ENCODE measurements at places on chromosomes 1 and 21.

DNA sequence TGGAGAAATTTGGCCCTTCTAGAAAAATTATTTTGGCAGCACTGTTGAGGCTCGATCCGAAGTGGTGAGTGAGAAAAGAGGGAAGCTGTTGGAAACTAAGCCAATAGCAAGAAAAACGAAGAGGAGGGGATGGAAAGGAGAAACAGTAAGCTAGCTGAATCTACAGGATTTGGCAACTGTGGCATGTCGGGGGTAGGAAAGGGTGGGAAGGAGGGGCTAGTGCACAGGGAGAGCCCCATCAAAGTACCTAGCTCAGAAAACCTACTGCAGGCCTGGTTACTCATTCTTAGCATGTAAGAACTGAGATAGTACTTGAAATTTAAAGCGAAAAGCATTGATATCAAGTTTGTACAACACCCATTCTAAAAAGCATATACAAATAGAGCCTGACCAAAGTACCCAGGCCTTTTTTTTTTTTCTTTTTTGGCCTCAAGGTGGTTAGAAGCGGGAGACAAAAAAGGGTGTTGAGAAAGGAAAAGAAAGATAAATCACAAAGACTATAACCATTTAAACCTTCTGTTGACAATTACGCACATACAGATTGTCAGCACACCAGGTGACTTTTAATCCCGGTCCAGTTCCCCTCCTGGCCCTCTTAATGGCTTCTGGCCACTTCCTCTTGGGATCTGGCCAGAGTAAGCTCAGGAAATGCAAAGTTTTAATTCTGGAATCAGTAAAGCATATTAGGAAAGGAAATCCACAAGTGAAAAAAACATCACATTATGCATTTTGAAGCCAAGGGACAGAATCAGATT is 50.4 kb downstream of the SLC16A1 start:
- DNase-seq: no peak

DNA sequence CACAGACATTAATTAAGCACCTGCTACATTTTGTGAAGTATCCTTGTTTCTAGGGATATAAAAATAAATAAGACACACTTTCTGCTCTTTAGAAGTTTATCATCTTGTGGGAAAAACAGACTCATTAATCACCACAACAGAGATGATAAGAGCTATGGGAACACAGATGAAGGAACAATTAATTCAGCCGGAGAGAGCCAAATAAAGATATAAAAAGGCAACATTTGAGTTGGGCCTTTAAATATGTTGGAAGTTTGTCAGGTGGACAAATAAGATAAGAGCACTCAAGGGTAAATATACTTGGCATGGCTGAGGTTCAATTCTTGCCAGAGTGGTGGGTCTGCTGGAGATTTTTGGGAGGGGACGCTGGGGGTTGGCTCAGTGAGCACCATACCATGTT is 34.2 kb upstream of the VTCN1 start:
- no peak for DNase-seq

DNA sequence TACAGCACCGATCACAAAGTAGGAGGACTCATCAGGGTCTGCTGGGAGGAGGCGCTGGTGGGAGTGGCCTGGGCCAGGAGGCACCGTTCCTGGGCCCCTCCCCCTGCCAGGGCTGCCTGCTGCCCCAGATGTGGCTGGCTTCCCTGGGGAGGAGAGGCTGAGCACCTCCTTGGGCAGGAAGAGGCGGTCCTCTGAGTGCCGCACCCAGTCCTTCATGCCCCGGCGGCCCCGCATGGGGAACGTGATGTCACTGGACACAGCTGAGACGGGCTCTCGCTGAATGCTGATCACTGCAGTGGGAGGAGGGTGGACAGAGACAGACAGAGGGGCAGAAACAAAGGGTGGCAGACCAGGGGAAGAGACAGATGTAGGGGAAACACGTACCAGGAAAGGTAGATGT is 24.8 kb downstream of the ADGRB2 start:
- no peak for DNase-seq

DNA sequence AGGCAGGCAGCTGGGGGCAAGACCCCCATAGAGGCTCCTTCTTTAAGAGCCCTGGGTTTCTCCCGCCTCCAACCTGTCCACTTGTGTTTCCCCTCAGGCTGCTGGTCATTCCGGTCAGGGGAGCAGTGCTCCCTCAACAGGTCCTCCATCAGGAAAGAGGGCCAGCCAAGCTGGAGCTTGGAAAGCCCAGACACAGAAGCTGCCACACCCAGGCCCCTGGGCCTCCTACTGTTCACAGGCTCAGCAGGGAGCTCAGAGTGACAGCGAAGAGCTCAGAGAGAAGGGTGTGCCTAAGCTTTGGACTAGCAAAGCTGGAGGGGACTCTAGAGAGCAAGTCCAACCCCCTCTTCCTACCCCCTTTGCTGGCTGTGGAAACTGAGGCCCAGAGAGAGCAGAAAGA is 10.3 kb upstream of the CDCP2 start:
- no peak for DNase-seq

DNA sequence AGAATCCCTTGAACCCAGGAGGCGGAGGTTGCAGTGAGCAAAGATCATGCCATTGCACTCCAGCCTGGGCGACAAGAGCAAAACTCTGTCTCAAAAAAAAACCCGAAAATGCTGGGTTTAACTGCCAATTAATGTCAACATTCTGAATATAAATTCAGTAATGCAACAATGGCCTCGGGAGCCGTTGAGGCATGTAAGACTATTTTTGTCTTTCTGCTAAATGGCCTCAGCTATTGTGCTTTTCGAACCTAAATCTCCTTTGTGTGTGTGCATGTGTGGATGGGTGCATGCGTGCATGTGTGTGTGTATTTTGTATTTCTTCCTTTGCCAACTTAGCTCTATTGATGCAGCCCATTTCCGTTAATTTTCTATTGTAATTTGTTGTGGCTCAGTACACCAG is 31.6 kb downstream of the CLIC4 start:
- DNase-seq: no peak

GRCh38 chr1:242184955-242185354 is 186.1 kb upstream of the MAP1LC3C start:
- no peak for DNase-seq

GRCh38 chr1:21605964-21606705 is 63.0 kb downstream of the RAP1GAP start:
- no peak for DNase-seq

DNA sequence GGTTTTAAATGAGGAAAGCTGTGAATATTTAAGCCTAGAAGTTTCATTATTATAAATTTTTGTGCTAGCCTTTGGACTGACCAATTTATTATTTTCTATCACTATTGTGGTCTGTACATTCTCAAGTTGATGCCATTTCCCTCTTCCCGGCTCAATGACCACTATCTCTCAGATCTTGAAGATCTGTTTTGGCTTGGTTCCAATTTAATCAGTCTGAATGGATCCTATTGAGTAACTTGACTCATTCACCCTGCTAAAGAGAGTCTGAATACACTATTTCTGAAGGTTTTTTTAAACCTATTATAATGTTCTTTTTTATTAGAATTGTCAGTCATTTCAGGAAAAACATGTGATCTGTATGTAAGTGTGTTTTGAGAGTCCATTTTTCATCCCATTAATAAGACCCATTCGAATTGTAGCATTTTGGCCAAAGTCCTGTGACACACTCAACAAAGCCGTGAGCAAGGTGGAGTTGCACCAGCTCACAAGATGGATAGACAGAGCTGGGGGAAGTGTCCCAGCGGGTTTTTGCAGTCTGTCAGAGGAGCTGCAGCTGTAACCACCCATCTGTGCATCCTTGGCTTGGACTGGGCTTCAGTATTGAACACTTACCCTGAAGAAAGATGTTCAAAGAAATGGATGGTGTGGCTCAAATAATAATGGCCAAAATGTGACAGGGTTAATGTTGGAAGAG is 145.6 kb downstream of the NFIA start:
- no peak for DNase-seq

GRCh38 chr1:219526074-219526473 is 86.8 kb downstream of the ZC3H11B start:
- no peak for DNase-seq

GRCh38 chr1:41557751-41558455 is 73.4 kb upstream of the EDN2 start:
- DNase-seq: no peak

DNA sequence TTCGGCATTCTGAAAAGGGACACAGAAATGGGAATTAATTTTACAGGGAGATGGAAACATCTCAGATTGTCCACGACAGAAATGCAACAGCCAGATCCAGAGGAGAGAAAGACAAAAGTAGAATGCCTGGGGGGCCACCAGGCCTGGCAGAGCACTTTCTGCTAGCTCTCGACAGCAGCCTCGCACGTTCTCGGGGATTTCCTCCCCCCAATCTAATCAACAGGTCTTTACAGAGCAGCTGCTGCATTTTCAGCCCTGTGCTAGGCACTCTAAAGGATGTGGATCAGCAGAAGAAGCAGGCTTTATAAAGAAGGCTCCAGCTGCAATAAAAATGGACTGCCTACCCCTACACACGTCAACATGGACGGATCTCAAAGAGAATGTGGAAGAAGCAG is 10.6 kb downstream of the CSRP1 start:
- no peak for DNase-seq

DNA sequence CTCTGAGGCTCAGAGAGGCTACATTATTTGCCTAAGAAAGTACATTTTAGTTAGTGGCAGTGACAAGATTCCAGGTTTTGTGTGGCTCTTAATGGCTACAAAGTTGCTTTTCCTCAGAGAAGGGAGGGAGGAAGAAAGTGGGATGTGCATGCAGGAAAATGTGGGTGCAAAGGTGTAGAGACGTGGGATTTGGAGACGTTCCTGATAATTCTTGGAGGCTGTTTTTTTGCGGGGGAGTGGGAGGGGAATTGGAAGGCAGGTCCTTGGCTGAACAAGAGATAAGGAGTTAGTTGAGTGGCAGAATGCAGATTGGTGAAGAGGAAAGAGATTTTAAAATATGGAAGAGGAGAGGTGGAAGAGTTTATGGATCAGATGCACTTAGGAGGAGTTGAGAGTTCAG is 258.1 kb downstream of the GRIK3 start:
- DNase-seq: no peak

DNA sequence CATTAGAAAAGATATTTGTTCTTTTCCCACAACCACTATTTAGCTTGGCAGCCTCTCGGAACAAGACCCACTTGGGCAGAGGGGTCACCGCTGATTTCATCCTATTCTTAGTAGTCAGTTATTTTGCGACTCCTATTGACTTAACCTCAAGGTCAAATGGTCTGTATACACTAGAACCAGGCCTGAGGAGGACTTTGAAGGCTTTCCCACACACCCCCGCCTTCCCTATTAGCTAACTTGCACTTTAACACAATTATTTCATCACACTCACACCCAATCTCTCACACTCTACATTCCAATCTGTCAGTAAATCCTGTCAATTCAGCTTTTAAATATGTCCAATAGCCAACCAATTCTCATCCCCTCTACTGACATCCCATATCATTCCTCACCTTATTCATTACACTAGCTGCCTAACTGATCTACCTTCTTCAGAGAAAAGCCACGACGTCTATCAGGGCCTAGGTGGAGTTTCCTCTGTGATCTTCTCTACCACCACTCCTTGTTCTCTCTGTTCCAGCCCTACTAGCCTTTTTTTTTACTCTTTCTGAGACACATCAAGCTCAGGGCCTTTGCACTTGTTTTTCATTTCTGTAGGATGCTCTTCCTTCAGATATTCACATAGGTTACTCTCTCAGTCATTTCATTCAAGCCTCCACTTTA is 1.0 kb upstream of the NIBAN1 start:
- no peak for DNase-seq

DNA sequence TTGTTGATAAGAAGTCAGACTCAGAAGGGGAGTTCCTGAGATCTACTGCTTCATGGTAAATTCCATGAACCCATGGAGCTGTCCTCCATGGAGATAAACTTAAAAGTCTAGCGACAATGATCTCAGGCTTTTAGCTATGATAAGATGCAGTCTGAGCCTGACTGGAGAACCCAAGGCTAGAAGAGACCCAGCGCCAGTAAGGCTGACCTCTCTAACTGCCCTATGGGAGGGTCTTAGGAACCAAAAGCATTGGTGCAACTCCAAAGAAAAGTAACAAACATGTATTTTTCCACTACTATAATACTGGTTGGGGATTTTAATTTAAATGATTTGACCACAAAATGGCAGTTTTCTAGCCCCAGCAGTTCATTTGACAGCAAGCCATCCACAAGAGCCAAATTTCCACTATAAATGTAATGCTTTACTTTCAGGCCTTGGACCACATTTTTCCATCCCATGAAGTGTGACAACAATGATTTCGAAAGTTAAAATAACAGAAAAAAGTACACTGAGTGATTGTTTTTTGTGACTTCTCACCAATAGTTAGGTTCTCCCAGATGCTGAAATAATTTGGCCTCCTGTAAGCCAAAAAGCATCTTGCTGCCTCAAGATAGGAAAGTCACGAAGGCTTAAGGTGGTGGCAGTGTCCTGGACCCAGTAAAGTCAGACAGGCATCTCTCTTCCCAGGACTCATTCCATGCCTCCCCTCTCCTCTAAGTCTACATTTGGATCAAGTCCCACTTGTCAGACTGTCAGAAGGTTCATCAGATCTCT is 43.1 kb upstream of the EXOSC10 start:
- no peak for DNase-seq

DNA sequence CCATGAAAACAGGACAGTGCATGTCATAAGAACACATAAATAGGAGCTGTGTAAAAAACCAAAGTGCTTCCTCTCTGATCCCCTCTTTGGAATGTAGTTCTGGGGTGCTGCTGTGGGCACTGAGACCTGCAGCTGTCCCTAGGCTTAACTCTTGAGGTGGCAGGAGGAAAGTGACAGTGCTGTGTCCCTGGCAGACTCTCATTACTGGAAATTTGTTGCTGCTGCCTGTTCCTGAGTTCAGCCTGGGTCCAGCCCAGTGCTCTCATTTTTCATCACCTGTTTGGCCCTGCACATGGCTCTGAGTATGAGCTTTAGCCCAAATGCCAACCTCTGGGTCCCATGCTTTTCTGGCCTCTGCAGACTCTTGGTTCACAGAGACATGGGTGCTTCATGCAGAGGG is 329.3 kb downstream of the DSCAM start:
- DNase-seq: no peak

- no peak for DNase-seq
Observed at GRCh38 chr1:209277662-209278061, 305.9 kb upstream of the CAMK1G start.

DNA sequence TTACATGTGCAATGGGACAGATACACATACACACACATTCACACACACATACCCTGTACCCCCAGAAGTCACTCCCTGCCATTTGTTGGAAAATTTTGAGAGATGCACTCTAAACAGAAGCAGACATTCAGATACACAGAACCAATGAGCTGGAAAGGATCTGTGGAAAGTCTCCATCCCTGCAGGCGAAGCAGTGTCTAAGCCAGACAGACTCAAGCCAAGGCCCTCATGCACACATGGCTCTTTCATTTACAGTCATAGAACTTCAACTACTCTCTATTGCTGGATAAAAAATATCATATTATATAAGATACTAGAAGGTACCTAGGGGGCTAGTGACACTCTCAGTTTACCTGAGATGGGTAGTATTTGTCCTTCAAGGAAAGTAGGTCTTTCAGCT is 7.3 kb upstream of the SEC16B start:
- DNase-seq: no peak

DNA sequence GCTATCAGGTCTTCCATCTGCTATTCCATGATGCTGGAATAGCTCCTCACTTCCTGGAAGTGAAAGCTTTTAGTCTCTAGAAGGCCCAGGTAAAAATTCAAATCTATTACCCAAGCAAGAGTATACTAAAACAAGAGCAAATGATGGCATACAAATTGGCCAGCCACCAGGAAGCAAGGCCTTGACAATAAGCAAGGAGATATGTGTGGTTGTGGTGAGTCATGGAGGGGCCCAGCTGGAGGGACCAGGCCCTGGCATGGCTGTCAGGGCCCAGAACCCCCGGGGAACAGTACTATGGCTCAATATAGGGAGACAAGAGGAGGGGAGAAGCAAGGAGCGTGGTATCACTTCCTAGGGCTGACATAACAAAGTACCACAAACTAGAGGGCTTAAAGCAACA is 358.7 kb downstream of the RRAGC start:
- peak; percentile 3 for DNase-seq

Data from fibroblast of skin of abdomen (primary cell).